ENCODE measurements at places on chromosomes 1 and 21.

DNA sequence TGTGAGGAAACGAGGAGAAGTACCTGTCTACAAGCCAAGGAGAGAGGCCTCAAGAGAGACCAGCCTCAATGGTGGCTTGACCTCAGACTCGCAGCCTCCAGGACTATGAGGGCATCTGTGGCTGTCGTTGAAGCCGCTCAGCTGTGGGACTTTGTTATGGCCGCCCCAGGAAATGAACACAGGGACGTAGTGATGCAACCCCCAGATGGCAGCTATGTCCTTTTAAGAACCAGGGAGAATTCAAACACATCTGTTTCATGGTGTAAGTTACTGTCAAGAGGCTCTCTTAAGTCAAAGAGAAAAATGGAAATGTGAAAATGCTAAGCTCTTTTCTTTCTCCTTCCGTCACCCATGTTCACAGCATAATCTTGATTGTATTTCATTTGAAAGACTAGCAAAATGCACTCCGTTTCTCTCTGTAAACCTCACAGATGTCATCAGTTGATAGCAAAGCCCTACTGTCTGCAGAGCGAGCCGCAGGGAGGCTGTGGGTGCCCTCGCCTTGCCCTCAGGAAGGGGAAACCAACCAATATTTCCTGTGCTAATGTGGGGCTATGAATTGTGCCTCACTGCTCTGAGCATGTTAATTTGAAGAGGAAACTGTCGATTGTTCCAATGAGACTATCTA, 21.3 kb downstream of the UBASH3A start:
- peak; percentile 85 for DNase-seq

- no peak for DNase-seq
These were observed 737.8 kb downstream of the MATN1 start for GRCh38 chr1:29985606-29985945.

DNA sequence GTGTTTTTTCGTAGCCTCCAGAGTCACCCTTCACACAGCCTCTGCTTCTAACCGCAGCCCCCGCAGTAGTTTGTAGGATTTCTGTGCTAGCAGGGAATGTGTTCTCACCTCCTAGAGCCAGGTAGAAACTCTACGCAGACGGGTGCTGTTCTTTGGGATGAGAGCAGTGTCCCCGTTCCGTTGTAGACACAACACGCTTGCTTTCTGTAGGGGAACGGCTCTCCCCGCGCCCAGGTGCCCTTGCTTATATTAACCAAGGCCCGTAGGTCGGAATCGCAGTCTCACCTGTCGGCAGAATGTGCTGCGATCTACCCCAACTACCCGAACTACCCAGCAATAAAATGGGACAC, 111.8 kb upstream of the NBPF11 start:
- DNase-seq = peak; percentile 25

DNA sequence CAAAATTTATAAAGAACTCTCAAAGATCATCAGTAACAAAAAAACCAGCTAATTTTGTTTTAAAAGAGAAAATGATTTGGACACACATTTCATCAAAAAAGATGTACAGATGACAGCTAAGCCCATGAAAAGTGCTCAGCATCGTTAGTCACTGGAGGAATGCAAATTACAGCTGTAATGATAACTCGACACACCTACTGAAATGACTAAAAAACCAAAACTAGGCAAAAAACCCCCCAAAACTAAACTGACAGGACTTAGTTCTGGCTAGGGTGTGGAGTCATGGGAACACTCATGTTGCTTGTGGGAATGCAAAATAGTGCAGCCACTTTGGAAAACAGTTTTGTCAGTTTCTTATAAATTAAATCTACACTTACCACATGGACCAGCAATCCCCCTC, 59.5 kb downstream of the CNIH3 start:
- no peak for DNase-seq

DNA sequence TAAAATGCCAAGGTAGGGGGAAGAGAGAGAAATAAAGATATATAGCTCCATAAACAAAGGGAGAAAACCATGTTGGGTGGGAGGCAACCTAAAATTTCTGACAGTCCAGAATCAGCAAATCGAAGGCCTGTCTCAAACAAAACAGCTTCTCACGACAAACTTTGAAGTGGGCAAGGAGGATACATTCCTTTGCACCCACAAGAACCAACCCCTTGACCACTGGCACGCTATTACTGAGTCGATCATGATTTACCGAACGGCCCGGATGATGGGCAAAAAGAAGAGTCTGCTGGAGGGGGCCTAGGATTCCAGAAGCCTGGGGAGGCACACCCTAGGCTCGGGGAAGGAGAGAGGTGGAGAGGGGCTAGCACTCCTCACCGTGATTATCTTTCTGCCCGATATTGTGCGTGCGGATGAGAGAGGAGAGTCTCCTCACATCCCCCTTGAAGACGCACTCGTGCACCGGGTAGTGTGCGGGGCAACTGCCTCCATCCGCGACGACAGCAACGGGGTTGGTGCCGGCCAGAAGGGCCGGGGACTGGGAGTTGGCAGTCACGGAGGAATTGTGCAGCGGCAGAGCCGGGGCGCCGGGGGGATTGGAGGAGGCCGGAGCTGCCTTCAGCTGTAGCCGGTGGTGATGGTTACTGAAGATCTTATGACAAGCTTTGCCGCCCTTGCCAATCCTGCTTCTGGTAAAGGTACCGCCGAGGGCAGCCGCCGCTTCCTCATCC, 756 bp downstream of the ANKRD13C start:
- DNase-seq = peak; percentile 21

- DNase-seq = no peak
These were observed 94.6 kb upstream of the ARHGEF16 start for GRCh38 chr1:3359756-3360440.

- no peak for DNase-seq
These were observed 48.1 kb downstream of the CAMSAP2 start for GRCh38 chr1:200786788-200787187.

DNA sequence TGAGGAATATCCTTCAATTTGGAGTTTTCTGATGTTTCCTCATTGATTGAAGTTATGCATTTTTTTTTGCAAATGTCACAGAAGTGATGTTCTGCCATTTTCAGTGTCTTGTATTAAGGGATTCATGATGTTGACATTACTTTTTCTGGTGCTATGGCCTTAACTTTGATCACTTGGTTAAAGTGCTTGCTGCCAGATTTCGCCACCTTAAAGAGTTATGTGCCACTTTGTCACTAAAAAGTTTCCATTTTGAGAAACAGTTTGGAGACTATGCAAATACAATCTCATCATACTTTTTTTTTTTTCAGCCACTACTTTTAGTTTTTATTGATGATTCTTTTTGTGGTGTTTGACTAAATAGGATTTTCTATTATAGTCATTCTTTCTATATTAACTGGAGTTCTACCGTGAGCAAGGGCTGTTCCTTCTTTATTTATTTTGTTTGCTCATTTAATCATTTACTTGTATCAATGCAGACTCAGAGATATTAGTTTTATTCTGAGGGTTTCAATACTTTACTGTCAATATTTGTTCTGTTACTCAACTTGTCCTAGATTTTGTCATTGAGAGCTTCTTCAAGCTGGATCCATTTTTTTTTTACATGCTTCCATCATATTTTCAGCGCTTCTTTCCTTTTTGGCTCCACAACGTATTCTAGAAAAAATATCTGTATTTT, 3.2 kb downstream of the GBP7 start:
- DNase-seq = no peak

DNA sequence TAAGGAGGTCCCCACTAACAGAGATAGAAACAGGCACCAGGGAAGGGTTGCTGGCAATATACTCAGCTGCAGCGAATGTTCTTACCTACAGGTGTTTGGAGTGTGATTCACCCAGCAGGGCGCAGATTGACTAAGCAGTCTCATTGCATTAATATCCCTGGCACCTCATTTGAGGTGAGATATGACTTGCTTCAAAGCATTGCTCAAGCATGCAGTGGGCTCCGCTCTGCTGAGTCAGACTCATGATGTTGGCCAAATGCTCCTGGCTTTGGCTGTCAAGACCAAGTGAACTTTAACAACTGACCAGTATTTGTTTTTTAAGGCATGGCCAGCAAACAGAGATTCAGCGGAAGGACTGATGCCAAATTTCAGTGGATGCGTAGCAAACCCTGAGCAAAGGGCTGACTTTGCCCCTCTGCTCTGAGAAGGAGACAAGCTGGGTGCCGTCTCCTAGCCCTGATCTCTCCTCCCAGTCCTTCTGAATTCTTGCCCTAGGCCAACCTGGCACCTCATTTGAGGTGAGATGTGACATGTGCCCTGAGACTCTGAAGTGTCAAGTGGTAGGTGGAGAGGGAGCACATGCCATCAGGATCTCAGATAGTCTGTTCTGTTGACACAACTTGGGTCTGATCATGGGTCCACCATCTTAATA, 187.1 kb upstream of the COA6 start:
- no peak for DNase-seq

DNA sequence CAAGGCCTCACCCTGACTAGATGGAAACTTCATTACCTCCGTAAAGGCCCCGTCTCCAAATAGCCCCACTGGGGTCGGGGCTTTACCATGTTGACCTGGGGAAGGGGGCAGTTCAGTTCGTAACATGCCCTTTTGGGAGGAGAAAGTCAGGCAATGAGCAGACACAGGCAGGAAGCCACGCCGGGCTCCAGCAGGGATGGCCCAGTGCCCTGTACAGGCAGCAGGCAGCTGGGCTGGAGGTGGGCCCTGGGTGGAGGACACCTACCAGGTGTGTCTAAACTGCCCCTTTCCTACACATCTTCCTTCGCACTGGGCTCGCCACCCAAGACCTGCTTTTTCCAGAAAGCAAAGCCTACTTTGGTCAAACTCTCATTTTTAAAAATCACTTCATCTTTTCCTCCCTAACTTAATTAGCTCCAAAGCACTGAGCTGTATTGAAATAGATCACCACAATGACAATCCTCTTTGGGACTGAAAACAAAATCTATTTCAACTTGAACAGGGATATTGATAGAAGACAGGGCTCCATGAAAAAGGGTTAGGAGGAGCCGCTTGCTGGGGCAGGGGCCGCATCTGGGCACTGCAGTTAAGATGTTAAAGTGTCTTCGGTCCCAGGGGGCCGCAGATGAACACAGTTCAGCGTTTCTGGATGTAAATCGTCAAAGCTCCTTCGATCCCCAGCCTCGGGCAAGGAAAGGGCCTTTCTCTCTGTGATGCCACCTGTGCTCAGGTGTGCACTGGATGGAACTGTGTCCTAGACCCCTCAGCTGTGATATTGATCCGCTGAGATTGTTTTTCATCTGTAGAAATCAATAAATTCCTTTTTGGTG, 104.6 kb downstream of the PDE9A start:
- no peak for DNase-seq

GRCh38 chr21:25934130-25934529, 199.4 kb downstream of the GABPA start:
- no peak for DNase-seq

- no peak for DNase-seq
These were observed 14.5 kb upstream of the CDCA8 start for GRCh38 chr1:37677808-37678207.

GRCh38 chr1:116265931-116266863, 106.8 kb upstream of the ATP1A1 start:
- no peak for DNase-seq

DNA sequence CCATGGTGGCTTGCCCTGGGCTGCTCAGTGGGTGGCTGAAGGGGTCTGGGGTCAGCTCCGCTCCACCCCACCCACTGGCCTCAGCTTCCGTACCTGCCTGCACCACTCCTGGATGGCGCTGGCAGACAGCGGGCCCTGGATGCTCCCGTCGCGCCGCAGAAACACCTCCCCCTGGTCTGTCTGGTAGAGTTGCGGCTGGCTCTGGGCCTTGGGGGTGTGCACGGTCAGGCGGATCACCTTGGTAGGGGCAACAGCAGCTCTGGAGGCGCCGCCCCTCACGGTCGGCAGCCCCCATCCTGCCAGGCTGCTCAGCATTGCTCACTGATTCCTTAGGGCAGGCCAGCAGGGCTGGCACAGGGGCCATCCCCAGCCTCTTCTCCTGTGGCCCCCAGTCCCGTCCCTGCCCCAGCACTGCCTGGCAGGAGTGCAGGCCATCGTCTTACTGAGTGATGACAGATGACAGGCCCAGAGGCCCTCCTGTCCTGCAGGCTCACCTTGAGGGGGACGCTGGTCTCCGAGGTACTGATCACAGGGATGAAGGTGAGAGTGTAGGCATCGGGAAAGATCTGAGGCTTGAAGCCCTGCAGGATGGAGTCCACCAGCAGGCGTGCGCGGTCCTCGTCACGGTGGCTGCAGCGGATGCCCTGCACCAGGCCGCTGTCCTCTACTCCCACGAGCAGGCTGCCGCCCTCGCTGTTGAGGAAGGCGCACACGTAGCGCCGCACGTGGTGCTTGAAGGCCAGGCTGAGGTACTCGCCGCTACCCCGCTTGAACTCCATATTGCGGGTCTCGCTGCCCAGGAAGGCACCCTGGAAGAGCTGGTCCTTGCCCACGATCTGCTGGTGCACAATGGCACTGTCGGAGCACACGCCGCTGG, 4.1 kb downstream of the SLFNL1 start:
- DNase-seq = no peak

GRCh38 chr1:112172294-112172882, 182.9 kb upstream of the KCND3 start:
- no peak for DNase-seq

DNA sequence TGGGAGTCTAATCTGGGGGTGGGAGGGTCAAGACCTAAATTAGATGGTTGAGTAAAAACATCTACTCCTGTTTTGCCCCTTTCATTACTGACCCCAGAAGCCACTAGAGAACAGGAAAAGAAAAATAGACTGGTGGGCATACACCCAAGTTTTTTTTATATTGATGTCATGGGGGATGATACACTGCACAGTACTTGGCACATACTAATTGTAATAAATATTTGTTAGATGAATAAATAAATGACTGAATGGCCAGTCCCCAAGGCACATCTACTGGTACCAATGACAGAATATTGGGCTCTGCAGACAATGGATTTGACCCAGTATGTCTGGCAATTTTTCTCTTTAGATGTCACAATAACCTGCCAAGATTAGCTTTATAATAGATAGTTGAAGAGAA, 36.8 kb upstream of the PTBP2 start:
- DNase-seq = no peak

DNA sequence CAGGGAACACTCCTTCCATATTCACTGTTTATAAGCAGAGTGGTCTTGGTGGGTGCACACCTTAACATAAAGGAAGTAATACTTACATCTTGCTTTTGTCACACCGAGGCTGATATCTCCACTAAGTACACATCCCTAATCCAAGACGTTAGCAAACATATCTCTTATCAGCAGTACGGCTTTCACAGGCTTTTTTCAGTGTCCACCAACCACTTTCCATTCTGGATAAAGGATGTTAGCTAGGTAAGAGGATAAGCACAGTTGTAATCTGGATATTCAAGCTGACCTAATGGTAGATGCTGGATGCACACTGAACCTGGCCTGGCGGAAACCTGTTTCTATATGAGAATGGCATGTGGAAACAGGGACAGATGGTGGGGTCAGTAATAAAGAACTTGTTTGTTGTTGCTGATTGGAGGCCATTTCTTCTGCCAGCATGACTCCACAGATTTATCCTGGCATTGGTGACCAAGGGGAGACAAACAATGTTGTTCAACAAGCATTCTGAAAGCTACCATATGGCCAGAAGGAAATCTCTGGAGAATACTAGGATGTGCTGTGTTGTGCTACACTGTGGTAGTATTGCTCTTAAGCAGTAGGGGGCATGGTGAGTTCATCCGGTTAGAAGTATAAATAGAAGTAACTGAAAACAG, 416.4 kb downstream of the PTBP2 start:
- peak; percentile 26 for DNase-seq

GRCh38 chr1:11564237-11564636, 85.3 kb downstream of the DISP3 start:
- no peak for DNase-seq

GRCh38 chr21:44093761-44094160, 13.4 kb upstream of the PWP2 start:
- no peak for DNase-seq
